Activated naive CD4-positive, alpha-beta T cell treated with anti-CD3 and anti-CD28 coated beads, Interleukin-2, amount 10 ng/mL, durations not matched to agents 5 hours and 36 hours (primary cell): ENCODE measurements at places on chromosomes 12 and 14. TPM values are rescaled to one million over a fixed set of nuclear protein-coding genes. Genes with fewer than 3 reads are reported as not detected.

PTPRB gene
- total RNA-seq = not detected

KLRB1 gene
- 0.18 TPM for total RNA-seq

SLCO1B3 gene
- not detected for total RNA-seq

L2HGDH gene
- 7.0 TPM for total RNA-seq

TCL1B gene
- not detected for total RNA-seq

TMEM121 gene
- 7.0 TPM for total RNA-seq

RFX4 gene
- not detected for total RNA-seq

PROX2 gene
- total RNA-seq = not detected

RGS6 gene
- total RNA-seq = 0.53 TPM

RERG gene
- not detected for total RNA-seq
